Placental pericyte (primary cell): ENCODE measurements at places on chromosomes 7 and 10. TPM values are rescaled to one million over a fixed set of nuclear protein-coding genes. Genes with fewer than 3 reads are reported as not detected.

Gene KLF14
- 0.14 and 0.22 TPM in 2 replicates for total RNA-seq

Gene TMEM178B
- under 0.01 TPM in 1 of 2 replicates, not detected in the other for total RNA-seq

Gene OR6V1
- not detected in 2 replicates for total RNA-seq

Gene ASB10
- total RNA-seq: not detected in 2 replicates

Gene KNDC1
- total RNA-seq: under 0.01 and 0.66 TPM in 2 replicates

Gene UBE2D1
- 9.2 and 15.9 TPM in 2 replicates for total RNA-seq

Gene GPR158
- 2.0 and 3.9 TPM in 2 replicates for total RNA-seq
